ENCODE measurements at places on chromosomes 4 and X. TPM values are rescaled to one million over a fixed set of nuclear protein-coding genes. Genes with fewer than 3 reads are reported as not detected.
A peak's percentile ranks its signal among the peaks of the same experiment; 100 is the strongest.

- no peak for ATAC-seq
Observed at GRCh38 chr4:40367451-40367850, 32.3 kb downstream of the CHRNA9 start.

EOLA1 gene
- 42.7 TPM for total RNA-seq

GRCh38 chrX:130093271-130093670 is 17.0 kb downstream of the ELF4 start:
- ATAC-seq, result no peak

DNA sequence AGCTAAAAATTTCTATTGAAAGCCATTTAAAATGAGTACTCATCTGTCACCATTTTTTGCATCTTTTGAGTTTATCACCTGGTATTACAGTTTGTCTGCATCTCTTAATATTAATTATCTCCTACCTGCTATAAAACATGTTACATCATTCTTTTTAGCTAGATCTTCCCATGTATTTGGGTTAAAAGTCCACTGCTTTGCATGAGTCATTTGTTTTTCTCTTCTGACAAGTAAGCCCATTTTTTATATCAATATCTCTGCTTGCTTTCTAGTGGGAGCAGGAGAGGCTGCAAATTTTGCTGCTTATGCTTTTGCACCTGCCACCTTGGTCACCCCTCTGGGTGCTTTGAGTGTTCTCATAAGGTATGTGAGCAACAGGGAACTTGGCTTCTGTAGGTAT is 16.1 kb downstream of the NIPAL1 start:
- ATAC-seq, result no peak

DNA sequence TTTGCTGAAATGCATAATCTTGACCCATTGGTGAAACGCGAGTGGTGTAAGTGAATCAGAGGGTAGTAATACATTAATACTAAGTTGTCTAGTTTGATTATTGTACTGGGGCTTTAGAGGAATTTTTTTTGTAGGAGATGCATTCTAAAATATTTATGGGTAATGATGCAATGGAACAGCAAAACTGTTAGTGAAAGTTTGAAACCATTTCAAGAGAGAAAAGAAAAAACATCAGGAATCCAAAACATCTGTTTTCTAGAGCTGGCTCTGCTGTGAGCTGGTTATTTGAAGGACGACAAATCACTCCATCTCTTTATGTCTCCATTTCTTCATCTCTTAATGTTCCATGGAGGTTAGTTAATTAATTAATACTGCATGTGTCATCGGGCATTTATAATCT is 351.9 kb upstream of the FAT1 start:
- ATAC-seq, result no peak

GRCh38 chr4:117370944-117371668 is 285.7 kb upstream of the TRAM1L1 start:
- ATAC-seq, result no peak

- no peak for ATAC-seq
Observed at GRCh38 chr4:89296399-89296798, 11.2 kb downstream of the GPRIN3 start.

PARM1 gene
- total RNA-seq, result not detected

NDP gene
- total RNA-seq, result 0.53 TPM

VCX3B gene
- not detected for total RNA-seq

TMEM31 gene
- total RNA-seq, result not detected

DNA sequence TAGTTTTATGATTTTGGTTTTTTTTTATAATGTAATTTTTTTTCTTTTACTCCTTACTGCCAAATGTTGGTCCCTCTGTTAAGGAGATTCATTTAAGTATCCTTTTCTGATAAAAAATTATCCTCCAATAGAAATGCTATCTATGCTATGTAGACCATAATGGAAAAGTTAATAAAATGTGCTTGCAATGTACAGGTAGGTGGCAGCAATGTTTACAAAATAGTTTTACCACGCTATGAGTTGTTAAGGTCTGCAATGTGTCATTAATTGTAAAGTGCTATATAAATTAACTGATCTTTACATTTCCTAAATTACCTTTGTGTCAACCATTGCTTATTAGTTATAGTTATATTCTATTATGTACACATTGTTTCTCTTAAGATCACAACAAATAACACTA is 3.8 kb upstream of the CENPC start:
- ATAC-seq, result no peak

DNA sequence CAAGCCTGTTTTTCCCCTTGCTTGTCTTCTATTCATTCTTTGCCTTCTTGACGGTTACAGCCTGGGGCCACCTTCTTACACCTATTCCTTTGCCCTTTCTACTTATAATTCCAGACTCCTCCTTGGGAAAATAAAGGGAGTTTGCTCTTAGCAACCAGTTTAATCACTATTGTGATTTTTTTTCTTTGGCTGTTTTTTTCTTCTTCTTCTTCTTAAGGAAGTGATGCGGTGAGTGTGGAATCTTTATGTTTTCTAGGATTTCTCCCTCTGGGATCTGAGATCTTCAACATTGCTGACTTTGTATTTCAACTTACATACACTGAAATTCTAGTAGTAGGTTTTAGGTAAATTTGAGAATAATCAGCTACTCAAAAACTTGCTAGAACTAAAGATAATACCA is 1.1 kb upstream of the KLHL13 start:
- ATAC-seq, result no peak

ADGRL3 gene
- not detected for total RNA-seq

- no peak for ATAC-seq
Observed at GRCh38 chrX:106042296-106042695, 3.8 kb upstream of the SERPINA7 start.

- ATAC-seq, result peak; percentile 54
Observed at GRCh38 chrX:30910124-30910860, 21.2 kb upstream of the TAB3 start.

FAM133A gene
- total RNA-seq, result not detected

EDA2R gene
- total RNA-seq, result 6.5 TPM

DNA sequence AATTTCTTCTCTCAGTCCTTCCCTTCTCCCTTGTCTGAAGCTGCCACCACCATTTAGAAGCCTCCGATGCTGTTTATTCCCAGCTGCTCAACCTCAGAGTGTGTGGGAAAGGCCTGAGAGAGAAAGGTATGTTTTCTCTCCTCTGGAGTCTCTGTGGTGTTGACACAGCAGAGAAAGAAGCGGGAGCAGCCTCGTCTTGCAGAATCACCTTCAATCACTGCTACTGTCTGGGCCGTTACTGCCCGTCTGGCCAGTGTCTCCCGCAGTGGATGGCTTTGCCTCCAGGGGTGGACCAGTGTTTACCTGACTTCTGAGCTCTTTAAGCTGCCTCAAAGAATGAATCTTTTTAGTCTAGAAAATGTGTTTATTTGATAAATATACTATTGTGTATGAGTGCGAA is 148.9 kb upstream of the FAM47C start:
- ATAC-seq, result no peak

GRCh38 chrX:94493405-94493804 is 819.4 kb downstream of the FAM133A start:
- no peak for ATAC-seq

GDPD2 gene
- total RNA-seq, result 0.69 TPM

HMX1 gene
- total RNA-seq, result not detected

TKTL1 gene
- 0.54 TPM for total RNA-seq

DNA sequence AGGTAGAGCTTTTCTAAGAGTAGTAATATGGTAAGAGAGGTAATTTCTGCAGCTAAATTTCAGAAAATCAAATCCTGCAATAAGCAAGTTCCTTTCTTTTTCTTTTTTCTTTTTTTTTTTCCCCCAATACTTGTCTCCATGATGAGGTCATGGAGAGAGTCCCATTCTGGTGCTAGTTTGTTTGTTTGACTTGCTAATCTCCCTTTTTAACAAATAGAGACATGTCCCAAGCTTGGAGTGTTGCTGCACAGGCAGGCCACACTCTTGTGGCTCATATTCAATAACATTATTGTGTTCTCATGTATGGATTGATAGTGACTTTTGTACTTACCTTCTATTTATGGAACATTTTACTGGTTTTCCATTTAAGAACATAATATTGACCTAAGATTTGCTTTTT is 25.5 kb downstream of the PTPN13 start:
- ATAC-seq, result no peak

DNA sequence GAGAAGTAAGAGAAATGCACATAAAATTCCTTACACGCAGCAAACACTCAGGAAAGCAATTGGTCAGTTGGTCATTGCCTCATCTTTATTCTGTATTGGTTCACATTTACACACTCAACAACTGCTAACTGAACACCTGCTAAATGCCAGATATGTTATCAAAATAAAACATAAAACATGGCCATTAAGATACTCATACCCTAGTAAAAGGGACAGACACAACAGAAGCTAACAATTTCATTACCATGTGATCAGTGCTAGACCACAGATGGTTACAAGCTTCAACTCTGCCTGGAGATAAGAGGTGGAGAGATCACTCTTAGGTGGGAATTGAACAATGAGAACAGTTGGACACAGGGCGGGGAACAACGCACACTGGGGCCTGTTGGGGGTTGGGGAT is 26.2 kb downstream of the TEC start:
- ATAC-seq, result no peak

SSX2B gene
- total RNA-seq, result not detected

ZNF827 gene
- 37.1 TPM for total RNA-seq

GRCh38 chrX:151780621-151781020 is 46.1 kb downstream of the CNGA2 start:
- no peak for ATAC-seq

DNA sequence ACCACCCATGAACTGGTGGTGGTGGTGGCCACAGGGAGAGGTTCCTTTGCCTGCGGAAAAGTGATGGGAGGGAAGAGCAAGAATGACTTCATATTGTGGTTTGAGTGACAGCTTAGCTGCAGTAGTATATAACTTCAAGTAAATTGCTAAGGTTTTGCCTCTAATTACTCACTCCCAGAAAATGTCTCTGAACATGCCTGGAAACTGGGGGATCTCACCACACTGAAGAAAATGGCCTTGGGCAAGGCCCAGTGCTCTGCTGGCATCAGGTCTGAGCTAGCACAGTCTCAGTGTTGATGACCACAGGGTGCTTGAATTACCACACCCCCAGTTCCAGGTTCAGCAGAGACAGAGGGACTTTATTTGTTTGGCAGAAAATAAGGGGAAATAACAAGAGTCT is 2085.4 kb downstream of the ARAP2 start:
- ATAC-seq, result no peak

GRCh38 chr4:7186516-7187167 is 5.7 kb upstream of the SORCS2 start:
- ATAC-seq, result no peak

DNA sequence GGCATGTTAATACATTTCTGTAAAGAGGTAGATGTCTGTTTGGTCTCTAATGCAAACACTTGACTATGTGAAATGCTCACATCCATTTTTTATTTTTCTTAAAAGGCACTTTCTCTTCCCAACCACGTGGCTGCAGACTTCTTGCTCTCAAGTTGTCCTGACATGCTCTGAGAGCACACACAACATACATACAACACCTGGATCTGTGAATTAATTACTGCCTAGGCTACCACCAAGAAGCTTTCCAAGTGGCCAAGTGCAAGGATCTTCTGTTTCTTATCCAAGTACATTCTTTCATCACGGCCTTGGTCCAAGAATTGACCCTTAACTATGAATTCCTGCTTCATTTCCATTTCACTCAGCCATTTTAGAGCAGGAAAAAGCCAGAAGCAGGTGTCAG is 110.8 kb downstream of the SPRY1 start:
- no peak for ATAC-seq

SPANXA1 gene
- total RNA-seq, result not detected

SNCA gene
- 0.93 TPM for total RNA-seq

PNMA6A gene
- total RNA-seq, result 0.28 TPM

NR3C2 gene
- total RNA-seq, result 7.8 TPM

EPGN gene
- not detected for total RNA-seq

- ATAC-seq, result no peak
Observed at GRCh38 chr4:57162499-57163019, 52.4 kb upstream of the IGFBP7 start.

GRCh38 chrX:39008549-39008948 is 207.3 kb downstream of the MID1IP1 start:
- ATAC-seq, result no peak

MAPK10 gene
- 0.95 TPM for total RNA-seq

DNA sequence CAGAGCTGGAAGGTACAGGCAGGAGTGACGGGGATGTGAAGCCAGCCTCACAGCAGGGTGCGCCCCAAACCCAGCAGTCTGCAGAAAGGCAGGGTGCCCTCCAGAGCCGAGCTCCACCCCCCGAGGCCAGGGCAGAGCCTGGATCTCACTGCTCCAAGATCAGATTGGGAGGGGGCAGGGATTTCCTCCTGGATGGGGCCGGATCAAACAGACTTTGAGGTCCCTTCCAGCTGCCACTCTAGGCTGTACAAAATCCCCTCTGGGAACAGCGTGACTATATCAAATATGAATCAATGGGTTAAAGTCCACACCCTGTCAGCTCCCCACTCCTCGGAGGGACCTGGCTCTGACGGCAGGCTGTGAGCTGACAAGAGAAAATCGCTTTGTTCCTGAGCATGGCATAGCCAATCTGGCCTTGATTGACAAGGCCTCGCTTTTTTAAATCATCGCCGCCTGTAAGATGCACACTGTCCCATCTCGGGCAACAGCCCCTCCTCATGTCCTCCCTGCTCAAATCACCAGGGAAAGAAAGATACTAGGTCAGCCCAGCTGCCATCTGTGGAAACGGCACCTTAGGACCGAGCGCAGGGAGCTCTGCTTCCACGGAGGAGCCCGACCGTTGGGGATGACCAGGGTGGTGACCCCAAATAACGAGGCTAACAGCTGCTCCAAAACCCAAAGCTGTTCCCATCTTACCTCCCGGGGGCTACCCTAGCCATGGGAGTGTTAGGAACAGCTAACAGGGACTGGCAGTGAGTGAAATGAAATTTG is 39.9 kb downstream of the PSAPL1 start:
- ATAC-seq, result no peak

CCNA2 gene
- total RNA-seq, result 86.2 TPM

MGAT4D gene
- not detected for total RNA-seq

DNA sequence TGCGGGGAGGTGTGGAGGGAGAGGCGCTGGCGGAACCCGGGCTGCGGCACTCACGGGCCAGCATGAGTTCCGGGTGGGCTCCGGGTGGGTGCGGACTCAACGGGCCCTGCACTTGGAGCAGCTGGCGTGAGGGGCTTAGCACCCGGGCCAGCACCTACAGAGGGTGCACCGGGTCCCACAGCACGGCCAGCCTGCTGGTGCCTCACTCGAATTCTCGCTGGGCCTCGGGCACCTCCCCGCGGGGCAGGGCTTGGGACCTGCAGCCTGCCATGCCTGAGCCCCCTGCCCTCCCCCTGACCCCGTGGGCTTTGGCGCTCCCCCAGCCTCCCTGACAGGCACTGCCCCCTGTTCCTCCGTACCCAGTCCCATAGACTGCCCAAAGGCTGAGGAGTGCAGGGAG is 10.8 kb upstream of the CAMK2D start:
- no peak for ATAC-seq

GRCh38 chr4:13907255-13907751 is 279.8 kb upstream of the BOD1L1 start:
- ATAC-seq, result peak; percentile 48

PCDH18 gene
- total RNA-seq, result not detected

All from activated T-helper 17 cell treated with anti-CD3 and anti-CD28 coated beads, Interleukin-2, amount 50 U/mL, for 72 hours (primary cell).